ENCODE measurements at places on chromosomes 5 and 9.

- no peak for DNase-seq
These were observed 91.7 kb downstream of the HRH2 start for GRCh38 chr5:175749591-175749990.

DNA sequence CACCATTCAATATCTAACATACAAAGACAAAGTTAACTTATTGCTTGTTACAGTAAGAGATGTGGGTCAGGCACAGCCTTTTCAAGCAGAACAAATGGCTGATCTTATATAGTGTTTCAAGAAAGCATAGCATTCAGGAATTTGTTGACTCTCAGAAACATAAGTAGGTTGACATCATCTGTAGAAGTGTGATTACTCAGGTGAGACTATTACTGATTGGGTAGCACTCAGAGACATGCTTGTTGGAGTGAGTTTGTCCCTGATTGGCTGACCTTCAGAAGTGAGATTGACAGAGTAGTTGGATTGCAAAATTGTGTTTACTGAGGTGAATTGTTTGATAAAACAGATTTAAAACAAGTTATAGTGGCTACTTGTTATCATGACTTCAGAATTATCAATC lies 30.7 kb upstream of the TNPO1 start:
- no peak for DNase-seq

GRCh38 chr5:93612855-93613243 lies 29.8 kb downstream of the NR2F1 start:
- no peak for DNase-seq

DNA sequence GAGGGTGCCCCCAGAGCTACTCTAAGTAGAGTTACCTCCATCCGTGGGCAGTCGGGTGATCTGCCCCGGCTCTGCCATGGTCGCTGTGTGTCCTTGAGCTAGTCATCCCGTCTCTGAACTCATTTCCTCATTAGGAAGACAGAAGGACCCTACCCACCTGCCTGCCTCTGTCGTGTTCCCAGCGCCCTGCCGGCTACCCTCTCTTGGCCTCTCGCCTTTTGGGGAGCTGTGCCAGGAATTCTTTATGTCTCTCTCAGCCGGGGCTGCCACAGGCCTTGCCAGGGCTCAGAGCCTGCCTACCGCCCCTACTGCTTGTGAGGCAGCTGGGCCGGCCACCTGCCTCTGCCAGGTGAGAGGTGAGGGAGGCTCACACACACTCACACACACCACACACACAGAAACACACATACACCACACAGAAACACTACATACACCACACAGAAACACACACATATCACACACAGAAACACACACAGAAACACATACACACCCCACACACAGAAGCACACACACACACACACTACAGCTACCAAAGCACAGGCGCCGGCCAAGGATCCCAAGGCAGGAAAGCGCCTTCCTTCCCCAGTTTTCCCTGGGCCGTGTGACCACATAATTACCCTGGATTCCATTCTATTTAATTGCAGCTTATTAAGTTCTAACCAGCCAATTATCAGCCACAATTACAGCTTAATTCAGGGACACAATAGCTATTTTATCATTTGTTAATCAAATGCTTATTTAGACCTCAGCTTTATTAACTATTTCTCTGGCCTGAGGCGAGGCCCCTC lies 41.7 kb downstream of the UNC5A start:
- no peak for DNase-seq

GRCh38 chr9:19119246-19119645 lies 8.0 kb downstream of the PLIN2 start:
- no peak for DNase-seq

GRCh38 chr5:131541762-131542161 lies 93.3 kb downstream of the RAPGEF6 start:
- DNase-seq: no peak

DNA sequence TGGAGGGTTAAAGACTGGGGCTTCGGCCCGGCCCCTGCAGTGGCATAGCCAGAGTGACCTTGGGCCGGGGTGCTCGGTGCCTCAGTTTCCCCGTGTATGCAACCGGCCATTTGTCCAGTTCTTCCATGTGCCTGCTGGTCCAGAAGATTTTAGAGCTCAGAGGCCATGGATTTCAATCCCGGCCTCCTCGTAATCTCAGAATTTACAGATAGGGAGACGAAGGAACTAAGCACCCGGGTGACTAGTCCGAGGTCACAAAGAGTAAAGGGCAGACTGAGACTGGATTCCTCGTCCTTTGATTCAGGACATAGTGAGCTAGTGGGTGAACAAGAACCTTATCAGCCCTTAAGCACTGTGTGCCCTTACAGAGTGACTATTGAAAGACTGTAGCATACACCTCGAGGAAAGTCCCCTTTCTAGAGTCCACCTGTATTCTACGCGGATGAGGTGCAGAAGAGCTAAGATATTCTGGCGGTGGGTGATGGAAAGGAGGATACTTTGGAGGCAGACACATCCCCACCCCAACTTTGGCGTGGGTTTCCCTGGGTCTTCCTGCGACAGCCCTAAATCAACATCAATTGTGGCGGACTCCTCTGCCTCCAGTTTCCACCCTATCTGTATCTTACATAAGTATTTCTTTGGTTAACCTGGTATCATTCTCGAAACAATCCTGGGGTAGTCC lies 597 bp downstream of the SLC31A1 start:
- no peak for DNase-seq

DNA sequence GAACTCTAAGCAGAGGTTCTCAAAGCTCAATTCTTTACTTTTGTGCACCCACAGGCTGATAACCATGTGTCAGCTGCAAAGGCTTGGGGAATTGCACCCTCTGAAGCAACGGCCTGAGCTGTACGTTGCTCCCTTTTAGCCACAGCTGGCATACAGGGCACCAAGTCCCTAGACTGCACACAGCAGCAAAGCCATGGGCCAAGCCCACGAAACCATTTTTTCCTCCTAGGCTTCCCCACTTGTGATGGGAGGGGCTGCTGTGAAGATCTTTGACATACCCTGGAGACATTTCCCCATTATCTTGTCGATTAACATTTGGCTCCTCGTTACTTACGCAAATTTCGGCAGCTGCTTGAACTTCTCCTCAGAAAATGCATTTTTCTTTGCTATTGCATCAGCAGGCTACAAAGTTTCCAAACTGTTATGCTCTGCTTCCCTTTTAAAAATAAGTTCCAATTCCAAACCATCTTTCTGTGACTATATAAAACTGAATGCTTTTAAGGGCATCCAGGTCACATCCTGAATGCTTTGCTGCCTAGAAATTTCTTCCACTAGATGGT lies 23.0 kb downstream of the KIAA0825 start:
- no peak for DNase-seq

DNA sequence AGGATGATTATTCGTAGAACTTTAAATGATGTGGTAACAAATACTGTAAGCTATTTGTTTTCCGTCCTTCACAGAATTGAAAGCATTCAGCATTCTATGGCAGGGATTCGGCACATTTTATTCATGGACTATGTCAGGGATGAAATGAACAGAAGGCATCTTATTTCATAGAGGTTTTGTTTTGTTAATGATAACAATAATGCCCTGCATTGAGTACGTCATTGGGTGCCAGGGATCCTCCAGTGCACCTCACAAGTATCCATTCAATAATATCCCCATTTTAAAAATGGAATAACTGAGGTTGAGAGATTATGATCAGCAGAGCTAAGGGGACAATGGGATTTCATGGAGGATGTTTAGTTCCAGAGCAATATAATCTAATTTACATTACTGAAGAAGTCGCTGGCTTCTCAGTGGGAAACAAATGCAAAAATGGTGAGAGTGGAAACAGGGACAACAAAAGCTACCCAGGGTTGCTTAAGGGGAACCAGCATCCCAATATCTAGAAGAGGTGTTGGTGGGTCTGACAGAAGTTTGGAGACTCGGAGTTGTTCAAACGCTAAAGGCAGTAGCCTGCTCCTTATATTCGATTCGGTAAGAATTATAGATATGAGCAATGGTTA lies 985.7 kb upstream of the WWC1 start:
- no peak for DNase-seq

- no peak for DNase-seq
These were observed 261.0 kb downstream of the ROR2 start for GRCh38 chr9:91689006-91689405.

GRCh38 chr5:177498013-177498787 lies 796 bp upstream of the PDLIM7 start:
- peak; percentile 53 for DNase-seq

GRCh38 chr5:168691891-168692290 lies 112.7 kb upstream of the PANK3 start:
- DNase-seq: no peak

GRCh38 chr5:112549605-112550166 lies 130.6 kb upstream of the EPB41L4A start:
- no peak for DNase-seq

DNA sequence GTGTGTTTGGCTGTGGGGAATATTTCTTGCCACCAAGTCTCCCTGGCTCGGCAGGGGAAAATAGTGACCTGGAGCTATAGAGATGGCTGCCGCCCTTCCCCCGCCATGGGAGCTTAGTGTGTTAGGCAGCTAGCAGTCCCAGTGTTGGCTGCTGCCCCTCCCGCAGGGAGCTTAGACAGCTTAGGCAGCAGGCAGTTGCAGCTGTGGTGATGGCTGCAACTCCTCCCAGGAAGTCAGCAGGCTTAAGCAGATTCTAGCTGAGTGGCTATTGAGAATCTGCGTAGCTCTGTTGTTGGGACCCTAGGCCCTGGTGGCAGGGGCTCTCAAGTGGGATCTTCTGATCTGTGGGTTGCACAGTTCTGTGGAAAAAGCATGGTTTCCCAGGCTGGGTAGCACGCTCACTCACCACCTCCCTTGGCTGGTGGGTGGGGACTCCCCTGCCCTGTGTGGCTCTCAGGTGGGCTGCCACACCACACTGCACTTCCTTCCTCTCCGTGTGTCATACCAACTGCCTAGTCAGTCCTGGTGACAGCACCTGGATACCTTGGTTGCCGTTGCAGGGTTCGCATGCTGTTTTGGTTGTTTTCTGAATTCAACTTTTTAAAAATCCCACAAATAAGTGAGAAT lies 9.3 kb downstream of the OR1N2 start:
- no peak for DNase-seq

- DNase-seq: no peak
These were observed 44.8 kb upstream of the CLK4 start for GRCh38 chr5:178671602-178672144.

DNA sequence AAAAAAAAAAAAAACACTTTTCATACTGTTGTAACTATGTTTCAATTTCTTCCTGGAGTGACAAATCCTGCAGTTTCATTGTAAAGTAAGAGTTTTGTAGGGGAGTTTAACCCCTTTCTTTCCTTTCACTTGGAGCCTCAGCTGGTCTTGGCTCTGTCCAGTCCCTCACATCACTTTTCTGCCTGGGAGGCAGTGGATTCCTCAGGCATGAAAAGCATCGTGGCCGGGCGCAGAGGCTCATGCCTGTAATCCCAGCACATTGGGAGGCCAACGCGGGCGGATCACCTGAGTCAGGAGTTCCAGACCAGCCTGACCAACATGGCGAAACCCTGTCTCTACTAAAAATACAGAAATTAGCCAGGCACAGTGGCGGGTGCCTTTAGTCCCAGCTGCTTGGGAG lies 45.6 kb upstream of the MYO10 start:
- DNase-seq: no peak

DNA sequence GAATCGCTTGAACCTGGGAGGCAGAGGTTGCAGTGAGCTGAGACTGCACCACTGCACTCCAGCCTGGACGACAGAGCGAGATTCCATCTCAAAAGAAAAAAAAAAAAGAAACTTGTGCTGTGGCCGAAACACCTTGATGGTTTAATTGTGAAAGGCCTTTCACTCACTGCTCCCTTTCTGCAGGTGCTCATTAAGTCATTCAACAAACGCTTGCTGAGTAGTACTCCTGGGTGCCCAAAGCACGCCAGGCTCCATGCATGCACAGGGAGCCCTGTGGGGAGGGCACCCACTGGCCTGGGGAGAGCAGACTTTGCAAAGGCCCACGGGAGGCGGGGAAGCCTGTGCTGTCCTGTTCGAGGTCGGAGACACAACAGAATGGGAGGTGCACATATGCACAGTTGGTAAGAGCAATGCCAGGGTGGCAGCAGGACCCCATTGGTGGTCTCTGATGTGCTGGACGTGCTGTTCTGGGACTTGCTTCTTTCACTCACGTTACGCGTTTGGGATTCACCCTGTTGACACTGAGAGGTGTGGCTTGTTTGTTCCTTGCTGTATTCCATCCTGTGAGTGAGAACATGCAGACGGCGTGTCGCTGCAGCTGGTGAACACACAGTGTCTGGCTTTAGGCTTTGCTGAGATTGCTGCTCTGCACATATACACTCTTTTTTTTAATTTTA lies 3.0 kb upstream of the ENTPD2 start:
- no peak for DNase-seq

- no peak for DNase-seq
These were observed 126.4 kb downstream of the RGS3 start for GRCh38 chr9:113589890-113590289.

DNA sequence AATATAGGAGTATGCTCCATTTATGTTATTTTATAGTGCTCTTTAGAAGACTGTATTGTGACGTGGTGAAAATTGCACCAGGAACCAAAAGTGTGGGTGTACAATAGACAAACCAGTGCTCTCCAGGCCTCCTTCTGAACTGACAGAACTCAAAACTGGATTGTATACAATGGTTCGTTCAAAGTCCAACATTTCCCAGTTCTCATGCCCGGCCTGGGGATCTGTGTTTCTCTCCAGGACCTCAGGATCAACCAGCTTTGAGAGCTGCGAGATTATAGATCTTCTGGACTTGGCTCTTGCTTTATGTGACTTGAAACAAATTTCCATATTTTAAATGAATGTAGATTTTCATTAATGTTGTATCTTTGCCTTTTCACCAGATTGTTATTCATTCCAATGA lies 60.8 kb upstream of the CER1 start:
- DNase-seq: no peak

- DNase-seq: no peak
These were observed 71.3 kb downstream of the PPARGC1B start for GRCh38 chr5:149801307-149801990.

DNA sequence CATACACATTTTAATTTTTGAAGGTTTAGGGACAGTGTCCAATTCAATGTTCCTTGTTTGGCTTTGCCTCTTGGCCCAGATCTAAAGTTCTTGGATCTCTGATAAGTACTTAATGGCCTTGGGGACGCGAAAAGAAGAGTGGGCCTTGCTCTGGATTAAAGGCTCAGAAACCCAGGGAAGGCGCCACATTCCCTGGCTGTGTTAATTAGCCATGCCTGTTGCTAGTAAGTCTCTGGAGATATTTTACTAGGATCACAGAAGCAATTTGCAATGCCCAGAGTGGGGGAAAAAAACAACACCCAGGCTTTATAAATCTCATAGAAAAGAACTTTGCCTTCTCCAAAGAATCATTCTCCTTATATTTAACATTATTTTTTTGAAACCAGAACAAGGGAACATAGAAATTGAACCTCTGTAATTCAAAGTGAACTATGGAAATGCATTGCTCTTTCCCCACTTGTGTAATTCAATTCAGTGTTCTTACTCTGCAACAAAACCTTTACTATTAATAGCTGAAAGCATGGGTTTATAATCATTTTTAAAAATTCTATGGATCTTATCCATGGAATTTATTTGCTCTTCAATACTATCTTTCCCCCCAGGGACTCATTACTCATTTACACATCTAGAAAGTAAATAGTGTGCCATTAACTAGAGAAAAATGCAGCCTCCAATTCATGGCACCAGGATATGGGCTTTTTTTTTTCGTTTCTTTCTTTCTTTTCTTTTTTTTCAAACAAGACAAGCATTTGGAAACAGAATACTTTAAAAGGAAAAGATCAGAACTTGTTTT lies 172.2 kb upstream of the ANKRD55 start:
- DNase-seq: no peak

All from activated CD4-positive, alpha-beta memory T cell treated with anti-CD3 and anti-CD28 coated beads, Interleukin-2, amount 10 ng/mL, durations not matched to agents 7 days and 5 days (primary cell).